ENCODE measurements at places on chromosomes 2 and 18. TPM values are rescaled to one million over a fixed set of nuclear protein-coding genes. Genes with fewer than 3 reads are reported as not detected.

SAG gene
- total RNA-seq = not detected

EML6 gene
- 1.8 TPM for total RNA-seq

SRBD1 gene
- 10.0 TPM for total RNA-seq

IL36RN gene
- 0.13 TPM for total RNA-seq

SCG2 gene
- 1.1 TPM for total RNA-seq

TEX51 gene
- total RNA-seq = not detected

PARD6G gene
- 1.8 TPM for total RNA-seq

TCF23 gene
- total RNA-seq = not detected

MC2R gene
- total RNA-seq = not detected

HOXD9 gene
- 1.7 TPM for total RNA-seq

DSC2 gene
- 1.5 TPM for total RNA-seq

SGPP2 gene
- 0.20 TPM for total RNA-seq

OSBPL6 gene
- 9.0 TPM for total RNA-seq

POTEF gene
- total RNA-seq = not detected

ZC3H8 gene
- 15.8 TPM for total RNA-seq

TUBA4B gene
- 0.26 TPM for total RNA-seq

MAPK4 gene
- total RNA-seq = 0.07 TPM

ACVR1C gene
- not detected for total RNA-seq

MSTN gene
- not detected for total RNA-seq

DYNAP gene
- total RNA-seq = not detected

ING5 gene
- 23.5 TPM for total RNA-seq

RTP5 gene
- total RNA-seq = not detected

ANKRD30BL gene
- not detected for total RNA-seq

LIMS4 gene
- total RNA-seq = 0.59 TPM

SERPINB7 gene
- total RNA-seq = 2.9 TPM

ATOH8 gene
- 4.5 TPM for total RNA-seq

TEX44 gene
- total RNA-seq = not detected

TMEM37 gene
- 1.6 TPM for total RNA-seq

ALPP gene
- 0.37 TPM for total RNA-seq

RIOK3 gene
- total RNA-seq = 32.4 TPM

DUSP19 gene
- total RNA-seq = 0.41 TPM

DIPK1C gene
- not detected for total RNA-seq

EVA1A gene
- 12.6 TPM for total RNA-seq

LRP2 gene
- 0.06 TPM for total RNA-seq

UGT1A6 gene
- total RNA-seq = 1.3 TPM

TGFBRAP1 gene
- total RNA-seq = 16.3 TPM

RFTN2 gene
- total RNA-seq = not detected

KCTD1 gene
- total RNA-seq = 34.7 TPM

BBS5 gene
- total RNA-seq = 6.0 TPM

ARHGEF33 gene
- 0.13 TPM for total RNA-seq

UBR3 gene
- total RNA-seq = 10.0 TPM

TTC31 gene
- total RNA-seq = 19.3 TPM

KCNK3 gene
- total RNA-seq = 1.4 TPM

ATP6V1B1 gene
- 2.2 TPM for total RNA-seq

FBXO48 gene
- 0.71 TPM for total RNA-seq

ALK gene
- not detected for total RNA-seq

KCNG2 gene
- not detected for total RNA-seq

GALNT14 gene
- total RNA-seq = 46.1 TPM

COL4A4 gene
- 1.9 TPM for total RNA-seq

DSEL gene
- 0.40 TPM for total RNA-seq

DLX1 gene
- total RNA-seq = 3.9 TPM

INHA gene
- 0.38 TPM for total RNA-seq

IL1RN gene
- total RNA-seq = 0.43 TPM

CAPN14 gene
- 0.05 TPM for total RNA-seq
